ENCODE measurements at places on chromosomes 12 and 14.

DNA sequence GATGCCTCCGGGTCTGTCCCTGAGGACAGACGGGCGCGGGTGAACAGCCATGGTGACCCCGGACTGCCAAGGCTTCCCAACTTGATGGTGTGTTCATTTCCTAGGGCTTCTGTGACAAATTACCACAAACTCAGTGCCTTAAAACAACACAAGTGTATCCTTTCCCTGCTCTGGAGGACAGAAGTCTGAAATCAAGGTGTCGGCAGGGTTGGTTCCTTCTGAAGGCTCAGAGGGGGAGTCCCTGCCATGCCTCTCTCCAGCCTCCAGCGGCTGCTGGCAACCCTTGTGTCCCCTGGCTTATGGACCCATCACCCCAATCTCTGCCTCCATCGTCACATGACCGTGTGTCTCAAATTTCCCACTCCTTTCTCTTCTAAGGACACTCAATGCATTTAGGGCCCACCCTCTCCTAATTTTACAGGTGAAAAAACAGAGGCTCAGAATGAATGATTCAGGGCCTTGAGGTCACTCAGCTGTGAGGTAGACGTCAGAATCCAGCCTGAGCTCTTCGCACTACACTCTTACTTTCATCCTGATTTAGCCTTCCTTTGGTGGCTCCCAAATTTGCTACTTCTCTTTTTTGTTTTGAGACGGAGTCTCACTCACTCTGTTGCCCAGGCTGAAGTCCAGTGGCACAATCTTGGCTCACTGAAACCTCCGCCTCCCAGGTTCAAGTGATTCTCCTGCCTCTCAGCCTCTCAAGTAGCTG, 45.4 kb downstream of the VCPKMT start:
- DNase-seq = no peak

GRCh38 chr12:112887550-112887949, 19.2 kb upstream of the OAS1 start:
- no peak for DNase-seq

DNA sequence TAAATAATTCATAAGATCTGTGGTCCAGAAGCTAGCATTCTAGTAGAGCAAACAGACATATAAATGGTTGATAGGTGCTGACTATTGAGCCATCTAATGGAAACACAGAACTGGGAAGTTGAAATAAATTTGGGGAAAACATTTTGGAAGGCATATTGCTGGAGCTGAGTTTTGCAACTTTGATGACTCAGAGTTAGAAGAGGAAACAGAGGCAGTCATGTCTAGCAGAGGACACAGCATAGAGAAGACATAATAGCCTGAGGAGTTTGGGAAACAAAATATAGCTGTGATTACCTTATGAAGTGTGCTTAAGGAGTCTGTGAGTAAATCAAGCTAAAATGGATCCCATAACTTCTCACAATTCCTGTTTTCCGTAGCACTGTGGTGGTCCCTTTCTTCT, 86.9 kb upstream of the FLRT2 start:
- DNase-seq = no peak

- no peak for DNase-seq
Observed at GRCh38 chr14:96270565-96271420, 14.8 kb downstream of the BDKRB1 start.

DNA sequence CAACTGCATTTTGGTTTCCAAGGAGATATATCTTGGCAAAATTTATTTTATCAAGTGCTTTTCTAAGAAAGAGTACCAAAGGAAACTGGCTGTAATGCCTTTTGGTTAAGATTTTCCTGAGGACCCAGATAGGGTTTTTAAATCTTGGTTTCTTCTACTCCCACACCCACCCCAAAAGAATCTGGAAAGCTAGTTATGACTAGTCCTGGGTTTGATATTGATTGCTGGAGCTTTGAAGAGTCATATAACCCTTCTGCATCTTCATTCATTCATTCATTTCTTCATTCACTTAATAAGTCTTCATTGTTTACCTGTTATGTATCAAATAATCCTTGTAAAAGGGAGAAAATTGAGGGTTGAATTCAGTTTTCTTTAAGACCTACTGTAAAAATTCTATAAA, 425.2 kb downstream of the PCNX1 start:
- DNase-seq = no peak
